ENCODE measurements at places on chromosomes 7 and 10.

DNA sequence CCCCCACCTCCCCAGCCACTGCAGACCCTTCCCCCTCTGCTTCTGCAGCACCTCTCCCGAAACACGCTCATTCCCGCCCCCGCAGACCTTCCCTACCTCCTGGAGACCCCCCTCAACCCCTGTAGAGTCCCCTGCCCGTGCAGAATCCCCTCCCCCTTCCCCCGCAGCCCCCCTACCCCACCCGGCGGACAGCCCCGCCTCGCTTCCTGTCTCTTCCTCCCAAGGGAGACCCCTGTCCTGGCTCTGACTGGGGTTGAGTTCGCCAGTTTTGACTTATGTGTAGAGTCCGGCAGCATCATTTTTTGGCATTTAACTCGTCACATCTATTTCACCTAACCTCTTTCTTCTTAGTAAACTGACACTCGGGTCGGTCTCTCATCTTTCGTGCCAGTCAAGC is 54.0 kb downstream of the ALOX5 start:
- no peak for DNase-seq

GRCh38 chr7:66779669-66780409 is 39.3 kb downstream of the RABGEF1 start:
- no peak for DNase-seq

GRCh38 chr7:149720372-149721083 is 52.9 kb downstream of the ZNF467 start:
- no peak for DNase-seq

GRCh38 chr7:10070899-10071298 is 902.8 kb upstream of the PHF14 start:
- no peak for DNase-seq

DNA sequence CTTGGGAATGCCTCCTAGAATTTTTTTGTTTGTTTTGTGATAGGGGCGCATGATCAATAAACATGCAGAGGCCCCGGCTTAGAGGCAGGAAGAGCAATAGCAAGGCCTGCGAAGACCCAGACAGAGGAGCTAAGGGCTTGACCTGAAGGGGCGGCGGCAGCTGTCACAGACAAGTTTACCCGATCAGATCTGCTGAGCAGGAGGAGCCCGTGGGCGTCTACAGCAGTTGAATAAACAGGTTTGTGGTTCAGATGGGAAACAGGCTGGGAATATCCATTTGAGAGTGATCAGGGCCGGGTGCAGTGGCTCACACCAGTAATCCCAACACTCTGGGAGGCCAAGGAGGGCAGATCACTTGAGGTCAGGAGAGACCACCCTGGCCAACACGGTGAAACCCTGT is 126.0 kb upstream of the CALN1 start:
- DNase-seq = no peak

DNA sequence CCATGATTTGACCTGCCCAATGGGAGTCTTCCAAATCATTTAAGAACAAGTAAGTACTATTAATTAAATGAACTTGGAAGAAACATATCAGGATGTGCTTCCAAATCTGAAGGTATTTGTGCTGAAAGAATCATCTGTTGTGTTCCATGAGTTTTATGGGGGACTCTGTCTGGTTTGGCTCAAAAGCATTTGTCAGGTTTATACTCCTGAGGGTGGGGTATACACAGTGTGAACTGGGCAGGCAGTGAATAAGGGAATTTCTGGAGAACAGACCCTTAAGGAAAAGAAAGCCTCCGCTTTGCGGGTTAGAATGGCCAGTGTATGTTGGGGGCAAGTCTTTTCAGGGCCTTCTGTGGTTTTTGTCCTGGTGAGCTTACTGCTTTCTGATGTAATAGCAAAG is 29.9 kb downstream of the TCF7L2 start:
- DNase-seq = no peak
